Right ventricle myocardium superior (tissue), 1 donor: ENCODE measurements at places on chromosomes 16 and 17.
A peak's percentile ranks its signal among the peaks of the same experiment; 100 is the strongest.

GRCh38 chr17:40090237-40091119, 9.9 kb downstream of the NR1D1 start:
- peak; percentile 66 for DNase-seq

GRCh38 chr17:73286863-73287296, 24.9 kb downstream of the CDC42EP4 start:
- DNase-seq: no peak

- no peak for DNase-seq
Measured at GRCh38 chr16:82400046-82400445, 226.7 kb upstream of the CDH13 start.

GRCh38 chr17:83075270-83075880, 4.0 kb upstream of the METRNL start:
- no peak for DNase-seq

DNA sequence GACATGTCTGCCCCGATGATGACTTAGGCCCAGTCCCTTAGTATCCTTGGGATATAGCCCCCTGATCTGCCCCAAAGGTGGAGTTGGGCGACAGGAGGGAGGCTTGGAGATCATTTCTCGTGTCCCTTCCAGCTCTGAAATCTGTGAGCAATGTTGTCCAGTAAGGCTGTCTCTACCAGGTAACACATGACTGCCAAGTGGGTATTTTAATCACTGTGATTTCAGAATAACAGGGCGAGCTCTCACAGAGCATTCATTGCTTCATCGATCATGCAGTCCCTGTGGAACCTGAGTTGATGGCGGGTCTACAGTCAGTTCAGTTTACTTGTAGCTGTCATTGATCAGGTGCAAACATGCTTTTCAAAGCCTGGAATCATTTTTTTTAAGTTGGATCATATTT, 39.2 kb downstream of the KSR1 start:
- DNase-seq: no peak

GRCh38 chr16:3035972-3036725, 595 bp downstream of the BICDL2 start:
- DNase-seq: no peak

GRCh38 chr16:62665269-62665668, 629.0 kb upstream of the CDH8 start:
- DNase-seq: no peak

DNA sequence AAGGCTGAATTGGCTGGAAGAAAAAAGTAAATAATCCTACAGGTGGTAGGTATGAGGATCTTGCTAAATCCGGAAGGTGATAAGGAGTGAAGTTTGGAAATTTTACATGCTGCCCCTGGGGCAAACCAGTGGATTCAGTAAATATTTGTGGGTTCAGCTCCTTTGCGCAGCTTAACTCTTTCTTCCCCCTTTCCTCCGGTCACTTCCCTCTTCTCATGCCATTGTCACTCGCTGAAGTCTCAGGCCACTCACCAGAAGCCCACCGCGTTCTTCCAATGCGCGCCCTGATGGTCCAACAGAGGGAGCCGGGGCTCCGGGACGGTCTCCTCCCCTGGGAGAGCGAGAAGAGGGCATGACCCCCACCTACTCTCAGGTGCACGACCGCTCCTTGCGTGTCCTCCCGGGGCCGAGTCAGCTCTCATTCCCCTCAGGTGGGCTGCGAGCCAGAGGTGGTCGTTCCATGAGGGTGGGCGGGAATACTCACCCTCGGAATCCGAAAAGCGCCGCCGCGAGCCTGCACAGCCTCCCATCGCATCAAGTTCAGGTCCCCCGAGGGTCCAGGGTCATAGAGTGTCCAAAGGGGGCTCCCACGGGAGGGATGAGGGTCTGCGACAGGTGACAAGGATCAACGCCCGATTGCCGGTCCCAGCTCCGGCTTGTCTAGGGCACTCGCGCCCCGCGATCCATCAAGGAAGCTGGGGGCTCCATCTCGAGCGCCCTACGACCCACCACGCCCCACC, 474 bp downstream of the CLN3 start:
- peak; percentile 66 for DNase-seq

DNA sequence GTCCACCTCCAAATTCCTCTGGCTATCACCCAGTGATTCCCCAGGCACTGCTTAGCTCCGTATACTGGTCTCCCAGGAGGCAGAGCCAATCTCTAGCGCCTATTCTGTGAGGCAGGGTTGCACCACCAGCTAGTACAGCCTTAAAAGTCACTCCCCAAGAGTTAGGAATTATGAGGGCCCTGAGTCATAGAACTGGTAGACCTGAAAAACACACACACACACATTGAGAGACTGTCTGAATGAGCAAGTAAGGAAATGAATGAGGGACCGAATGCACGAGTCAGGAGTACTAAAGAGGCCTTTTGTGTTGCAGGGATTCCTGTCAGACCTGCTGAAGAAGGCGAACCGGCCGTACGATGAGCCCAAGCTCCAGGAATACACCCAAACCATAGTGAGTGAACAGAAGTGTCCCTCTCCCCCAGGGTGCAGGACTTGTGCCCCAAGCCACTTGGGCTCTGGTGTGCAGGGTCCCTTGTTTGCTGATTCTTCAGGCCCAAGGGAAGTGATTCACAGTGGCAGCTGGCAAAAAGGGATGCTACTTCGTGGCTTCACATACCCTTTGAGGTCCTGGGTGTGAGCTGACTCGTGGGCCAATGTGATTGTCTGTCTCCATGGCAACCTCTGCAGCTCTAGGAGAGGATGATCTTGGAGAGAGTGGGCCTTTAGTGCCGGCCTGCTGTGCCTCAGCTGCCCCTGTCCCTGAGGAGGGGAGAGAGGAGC, 24.7 kb downstream of the CALB2 start:
- DNase-seq: no peak
